ENCODE measurements at places on chromosomes 11 and 22.

DNA sequence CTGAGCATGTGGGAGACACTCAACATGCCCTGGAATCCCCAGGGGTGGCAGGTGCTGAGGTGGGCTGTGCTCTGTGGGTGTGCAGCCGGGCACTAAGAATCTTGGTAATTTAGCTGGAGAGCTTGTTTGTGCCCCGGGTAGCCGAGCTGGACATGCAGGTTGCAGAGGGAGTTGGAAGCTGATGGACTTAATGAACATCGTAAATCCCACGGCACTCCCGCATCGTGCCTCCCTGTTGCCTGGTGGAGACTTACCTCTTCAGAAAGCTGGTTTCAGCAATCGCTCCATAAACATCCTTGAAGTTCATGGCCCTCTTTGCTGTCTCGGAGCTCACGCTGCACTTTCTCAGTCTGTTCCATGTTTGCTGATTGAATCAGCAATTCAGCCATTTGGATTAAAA, 29.9 kb downstream of the RPS6KA4 start:
- no peak for DNase-seq

GRCh38 chr11:89321401-89321800, 143.7 kb downstream of the TYR start:
- DNase-seq, result peak; percentile 27

GRCh38 chr11:77506857-77507256, 33.0 kb upstream of the PAK1 start:
- DNase-seq, result peak; percentile 36

DNA sequence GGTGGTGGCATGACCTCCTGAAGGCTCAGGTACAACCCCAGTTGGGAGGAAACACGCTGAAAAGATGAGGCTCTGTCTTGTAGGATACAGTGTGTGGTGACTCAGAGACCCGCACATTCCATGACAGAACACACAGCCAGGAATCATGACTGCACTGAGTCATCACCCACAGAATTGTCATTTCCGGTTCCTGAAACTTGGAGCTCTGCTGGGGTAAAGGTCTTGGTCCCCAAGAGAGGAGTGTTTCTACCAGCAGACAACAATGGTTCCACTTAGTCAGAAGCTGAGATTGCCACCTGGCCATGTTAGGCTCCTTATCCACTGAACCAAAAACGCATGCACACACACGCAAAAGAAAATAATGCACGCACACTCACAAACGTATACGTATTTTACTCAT, 31.5 kb upstream of the CYB5R3 start:
- DNase-seq, result peak; percentile 98

DNA sequence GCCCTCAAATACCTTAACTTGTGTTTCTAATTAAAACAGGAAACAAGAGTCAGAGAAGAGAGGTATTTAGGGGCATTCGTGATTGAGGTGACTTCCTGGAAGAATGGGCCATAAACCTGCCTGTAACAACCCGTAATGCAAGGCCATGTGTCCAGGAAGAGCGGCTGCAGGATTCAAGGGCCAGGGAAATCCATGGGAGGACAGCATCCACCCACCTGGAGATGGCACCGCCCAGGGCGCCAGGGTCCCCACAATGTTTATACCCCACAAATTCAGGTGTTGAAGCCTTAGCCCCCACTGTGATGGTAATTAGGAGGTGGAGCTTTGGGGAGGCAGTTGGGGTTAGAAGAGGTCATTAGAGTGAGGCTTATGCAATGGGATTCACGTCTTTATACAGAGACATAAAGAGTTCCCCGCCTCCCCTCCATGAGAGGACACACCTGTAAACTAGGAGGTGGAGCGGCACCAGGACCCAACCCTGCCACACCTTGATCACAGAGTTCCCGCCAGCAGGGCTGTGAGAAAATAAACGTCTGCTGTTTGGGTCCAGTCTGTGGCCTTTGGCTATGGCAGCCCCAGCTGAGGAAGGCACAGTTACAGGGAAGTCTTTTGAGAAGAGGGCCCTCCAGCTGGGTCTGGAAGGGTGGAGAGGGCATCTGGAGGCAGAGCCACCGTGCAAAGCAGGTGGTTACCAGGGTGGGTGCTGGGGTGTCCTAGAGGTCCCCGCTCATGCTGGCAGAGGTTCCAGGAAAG, 1394.3 kb downstream of the TBC1D22A start:
- no peak for DNase-seq

DNA sequence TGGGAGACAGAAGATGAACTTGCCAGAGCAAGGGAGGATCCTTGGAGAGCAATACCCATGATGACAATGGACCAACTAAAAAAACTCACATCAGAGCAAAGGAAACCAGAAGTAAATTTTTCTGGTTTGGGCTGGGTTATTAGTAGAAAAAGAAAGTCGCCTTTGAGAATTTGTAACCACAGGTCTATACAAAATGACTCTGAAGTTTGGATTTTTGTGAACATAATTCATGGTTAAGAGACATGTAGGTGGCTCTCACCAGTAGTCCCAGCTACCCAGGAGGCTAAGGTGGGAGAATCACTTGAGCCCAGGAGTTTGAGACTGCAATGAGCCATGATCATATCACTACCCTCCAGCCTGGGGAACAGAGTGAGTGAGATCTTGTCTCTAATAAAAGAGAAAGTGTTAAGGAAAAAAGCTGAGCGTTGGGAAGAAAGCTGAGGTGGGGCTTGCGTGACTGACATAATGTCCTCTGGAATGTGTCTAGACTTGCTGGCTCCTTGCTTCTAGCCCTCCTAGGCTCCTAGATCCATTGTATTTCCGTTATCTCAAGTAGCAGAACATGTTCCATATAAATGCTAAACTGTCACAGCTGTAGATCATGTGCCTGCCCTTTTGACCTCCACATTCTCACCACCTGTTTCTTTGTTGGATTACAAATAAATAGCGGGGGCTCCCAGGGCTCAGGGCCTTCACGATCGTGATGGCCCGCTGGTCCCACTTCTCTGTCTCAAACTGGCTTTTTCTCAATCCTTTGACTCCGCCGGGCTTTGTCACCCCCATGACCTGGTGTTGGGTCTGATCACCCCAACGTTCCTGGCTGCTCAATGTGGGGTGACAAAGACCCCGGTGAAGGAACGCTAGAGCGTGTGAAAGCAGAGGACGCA, 56.2 kb upstream of the SC5D start:
- peak; percentile 73 for DNase-seq
